Mesangial cell (primary cell): ENCODE measurements at places on chromosomes 16 and 17. TPM values are rescaled to one million over a fixed set of nuclear protein-coding genes. Genes with fewer than 3 reads are reported as not detected.

ATP1B2 gene
- 0.13 TPM in 1 of 2 replicates, not detected in the other for total RNA-seq

TXNDC11 gene
- 27.1 and 36.1 TPM in 2 replicates for total RNA-seq

PLEKHM1 gene
- total RNA-seq = 11.9 and 22.2 TPM in 2 replicates

IL21R gene
- 2.8 and 3.9 TPM in 2 replicates for total RNA-seq

GAST gene
- total RNA-seq = not detected in 2 replicates
